Fibroblast of skin of scalp (primary cell): ENCODE measurements at places on chromosomes 5 and 9.

DNA sequence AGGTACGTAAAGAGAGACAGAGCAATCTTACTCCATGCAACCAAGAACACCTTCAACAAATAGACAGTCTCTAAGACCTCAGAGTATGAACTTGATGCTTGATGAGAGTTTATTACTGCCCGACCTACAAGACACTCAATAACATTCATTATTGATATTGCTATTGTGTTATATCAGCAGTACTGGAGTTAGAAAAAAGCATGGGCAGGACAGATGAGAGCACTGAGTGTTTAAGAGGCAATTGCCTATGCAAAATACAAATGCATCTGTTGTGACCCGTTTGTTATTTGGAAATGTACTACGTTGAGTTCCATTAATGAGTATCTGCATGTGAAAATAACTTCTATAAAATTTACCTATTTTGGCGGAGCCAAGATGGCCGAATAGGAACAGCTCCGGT, 8.1 kb upstream of the MARCOL start:
- no peak for DNase-seq

GRCh38 chr5:96094904-96095303, 133.3 kb upstream of the ELL2 start:
- DNase-seq: no peak

DNA sequence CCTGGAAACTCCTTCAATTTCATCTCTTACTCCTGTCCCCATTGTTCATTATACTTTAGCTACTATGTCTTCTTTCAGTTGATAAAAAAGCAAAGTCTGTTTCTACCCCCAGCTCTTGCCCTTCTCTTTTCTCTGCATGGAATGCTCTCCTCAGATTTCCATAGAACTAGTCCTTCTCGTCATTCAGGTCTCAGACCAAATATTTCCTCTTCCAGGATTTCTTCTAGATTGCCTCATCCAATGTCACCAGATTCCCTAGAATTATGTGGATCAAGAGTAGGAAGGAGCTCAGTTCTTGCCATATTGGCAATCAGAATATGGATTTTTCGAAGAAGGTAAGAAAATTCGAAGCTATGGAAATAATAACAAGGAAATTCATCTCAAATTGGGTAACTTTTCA, 176.1 kb downstream of the GABRG2 start:
- no peak for DNase-seq

DNA sequence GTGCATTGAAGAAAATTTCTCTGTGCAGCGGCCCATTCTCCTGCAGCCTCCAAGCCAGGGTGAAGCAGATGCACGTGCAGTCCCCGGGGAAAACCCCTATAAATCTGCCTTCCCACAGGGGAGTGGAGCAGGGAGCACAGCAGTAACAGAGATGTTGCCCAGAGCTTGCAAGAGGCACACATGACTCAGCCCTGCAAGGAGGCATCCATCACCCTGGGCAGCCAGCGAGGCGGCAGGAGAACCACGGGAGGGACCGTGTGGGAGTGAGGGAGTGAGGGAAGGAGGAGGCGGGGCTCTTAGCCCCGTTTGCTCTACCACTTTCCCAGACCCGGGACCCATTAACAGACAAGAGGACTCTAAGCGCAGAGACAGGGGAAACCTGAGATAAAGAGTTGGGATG, 96.2 kb upstream of the ARAP3 start:
- DNase-seq: peak; percentile 73

GRCh38 chr5:9421884-9422283, 124.0 kb downstream of the SEMA5A start:
- no peak for DNase-seq

DNA sequence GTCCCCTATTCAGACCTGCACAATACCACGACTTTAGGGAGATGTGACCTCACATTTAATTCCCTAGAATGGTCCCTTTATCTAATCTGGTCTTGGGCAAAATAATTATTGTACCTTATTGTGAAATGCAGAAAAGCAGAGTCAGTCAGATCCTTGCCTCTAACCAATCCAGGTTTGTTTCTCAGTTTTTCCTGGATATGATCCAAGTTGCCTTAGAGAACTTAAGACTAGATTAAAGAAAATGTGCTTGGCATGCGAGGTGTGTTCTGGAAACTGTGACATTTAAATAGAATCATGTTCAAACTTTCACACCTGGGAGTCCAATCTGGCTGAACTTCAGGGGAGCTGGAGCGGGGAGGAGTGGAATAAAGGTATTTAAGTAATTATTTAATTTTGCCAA, 696.2 kb downstream of the DNAH5 start:
- DNase-seq: no peak

DNA sequence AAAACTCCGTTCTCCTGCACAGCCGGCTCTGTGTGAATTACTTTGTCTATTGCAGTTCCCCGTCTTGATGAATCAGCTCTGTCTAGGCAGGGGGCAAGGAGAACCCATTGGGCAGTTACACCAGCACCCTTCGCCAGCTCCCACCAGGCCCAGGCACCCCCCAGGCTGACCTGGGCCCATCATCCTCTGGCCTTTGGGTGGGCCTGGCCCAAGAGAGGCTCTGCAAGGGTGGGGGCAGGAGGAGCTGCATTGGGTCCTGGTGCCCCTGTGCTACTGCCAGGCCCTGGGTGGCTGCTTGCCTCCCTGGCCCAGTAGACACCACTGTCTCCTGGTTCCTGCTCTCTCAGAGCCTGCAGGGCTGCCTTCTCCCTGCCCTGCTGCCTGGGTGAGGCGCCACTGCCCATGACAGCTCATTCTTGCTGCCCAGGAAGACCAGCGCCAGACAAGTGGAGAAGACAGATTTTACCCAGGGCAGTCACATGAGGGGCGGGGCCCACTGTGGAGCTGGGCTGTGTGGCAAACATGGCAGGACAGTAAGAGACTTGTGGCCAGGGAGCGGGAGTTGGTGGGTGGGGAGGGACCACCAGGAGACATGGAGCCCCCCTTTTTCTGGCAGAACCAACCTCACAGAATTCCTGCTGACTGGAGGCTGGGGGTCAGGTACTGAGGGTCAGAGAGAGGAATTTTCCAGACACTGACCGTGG, 67.2 kb downstream of the MRPL36 start:
- no peak for DNase-seq

- no peak for DNase-seq
These were observed 707 bp downstream of the PIP5K1B start for GRCh38 chr9:68705531-68706362.

- DNase-seq: peak; percentile 80
These were observed 3.2 kb downstream of the SNX30 start for GRCh38 chr9:112753725-112754124.

- no peak for DNase-seq
These were observed 1.1 kb upstream of the PRKAA1 start for GRCh38 chr5:40799258-40799657.

- peak; percentile 0 for DNase-seq
These were observed 1456.4 kb upstream of the ACO1 start for GRCh38 chr9:30928045-30928444.

- DNase-seq: no peak
These were observed 31.1 kb downstream of the PTPA start for GRCh38 chr9:129142138-129142935.

GRCh38 chr5:6745706-6746222, 32.5 kb downstream of the TENT4A start:
- peak; percentile 54 for DNase-seq

DNA sequence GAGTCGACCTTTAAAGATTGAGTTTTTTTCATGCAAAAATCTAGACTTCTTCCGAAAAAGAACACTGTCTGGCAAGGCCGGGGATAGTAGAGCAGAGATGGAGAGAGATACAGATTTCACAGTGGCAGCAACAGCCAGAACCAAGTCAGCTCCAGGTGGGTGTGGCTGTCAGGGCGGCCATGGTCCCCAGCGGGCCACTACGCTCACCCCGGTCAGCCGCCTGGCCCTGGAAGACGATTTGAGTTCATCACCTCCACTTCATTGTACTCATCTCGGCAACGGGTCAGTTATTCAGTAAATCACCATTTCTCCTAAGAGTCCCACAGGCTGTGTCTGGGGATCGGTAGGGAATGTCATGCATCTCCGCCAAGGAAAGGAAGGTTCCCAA, 53.0 kb downstream of the ZNF354C start:
- no peak for DNase-seq

DNA sequence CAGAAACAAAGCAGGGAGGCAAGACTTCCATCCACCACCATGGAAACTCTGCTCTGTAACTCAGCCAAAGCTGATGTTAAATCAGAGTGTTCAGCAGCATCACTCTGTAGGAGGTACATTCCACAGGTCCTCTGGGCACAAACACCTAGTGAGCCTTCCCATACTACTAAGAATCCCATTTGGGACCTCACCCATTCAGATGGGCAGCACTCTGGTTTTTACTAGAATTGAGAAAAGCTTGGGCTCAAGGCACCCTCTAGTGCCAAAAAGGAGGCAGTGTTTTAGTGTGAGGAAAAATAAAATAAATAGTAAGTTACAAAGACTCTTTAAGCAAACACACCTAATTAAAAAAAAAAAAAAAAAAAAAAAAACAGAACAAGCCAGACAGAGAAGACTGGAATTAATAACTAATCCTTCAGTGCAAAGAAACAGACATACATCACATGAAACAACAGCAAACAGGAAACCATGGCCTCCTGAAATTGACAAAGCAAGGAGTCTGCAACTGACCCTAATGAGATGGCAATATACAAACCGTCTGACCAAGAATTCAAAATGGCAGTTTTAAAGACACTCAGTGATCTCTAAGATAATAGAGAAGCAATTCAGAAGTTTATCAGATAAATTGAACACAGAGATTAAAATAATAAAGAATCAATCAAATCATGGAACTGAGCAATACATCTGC, 159.5 kb downstream of the GNA14 start:
- DNase-seq: peak; percentile 55

DNA sequence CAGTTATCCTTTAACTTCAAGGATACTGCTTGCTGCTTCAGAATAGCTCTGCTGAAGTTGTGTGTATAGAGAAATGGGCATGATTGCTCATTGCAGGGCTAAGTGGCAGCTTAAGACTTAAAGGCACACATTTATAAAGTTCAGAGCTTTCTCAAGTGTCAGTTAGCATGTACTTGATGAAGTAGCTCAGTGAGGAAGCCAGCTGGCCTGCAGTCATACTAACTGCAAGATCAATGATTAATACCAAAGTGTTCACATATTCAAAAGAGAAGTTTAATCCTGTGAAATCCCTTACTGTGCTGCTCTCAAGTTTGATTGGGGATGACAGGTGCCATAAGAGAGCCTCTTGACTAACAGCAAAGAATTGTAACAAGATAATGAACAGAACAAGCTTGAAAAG, 483.4 kb upstream of the NUDT12 start:
- DNase-seq: no peak

GRCh38 chr5:122316656-122317055, 4.6 kb downstream of the SNCAIP start:
- DNase-seq: no peak

GRCh38 chr5:129447968-129448367, 12.1 kb upstream of the ADAMTS19 start:
- no peak for DNase-seq

DNA sequence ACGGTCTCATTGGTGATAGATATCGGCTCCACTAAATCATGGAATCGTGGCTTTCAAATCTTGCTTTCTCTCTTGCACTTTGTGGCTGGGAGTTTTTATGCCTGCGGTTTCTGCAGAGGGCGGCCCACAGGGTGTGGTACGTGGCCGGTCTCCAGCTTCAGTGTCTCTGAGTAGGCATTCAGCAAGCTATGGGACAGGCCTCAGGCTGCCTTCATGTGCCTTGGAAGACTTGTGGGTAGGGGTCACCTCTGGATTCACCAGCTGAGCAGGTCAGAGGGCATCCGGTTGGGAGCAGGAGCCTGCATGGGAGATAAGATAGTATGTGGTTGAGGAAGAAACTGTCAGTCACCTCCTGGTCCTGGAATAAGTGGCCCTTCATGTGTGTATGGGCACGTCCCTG, 47.7 kb downstream of the AMBP start:
- DNase-seq: no peak

- no peak for DNase-seq
These were observed 123.1 kb downstream of the PDE8B start for GRCh38 chr5:77333451-77334123.

DNA sequence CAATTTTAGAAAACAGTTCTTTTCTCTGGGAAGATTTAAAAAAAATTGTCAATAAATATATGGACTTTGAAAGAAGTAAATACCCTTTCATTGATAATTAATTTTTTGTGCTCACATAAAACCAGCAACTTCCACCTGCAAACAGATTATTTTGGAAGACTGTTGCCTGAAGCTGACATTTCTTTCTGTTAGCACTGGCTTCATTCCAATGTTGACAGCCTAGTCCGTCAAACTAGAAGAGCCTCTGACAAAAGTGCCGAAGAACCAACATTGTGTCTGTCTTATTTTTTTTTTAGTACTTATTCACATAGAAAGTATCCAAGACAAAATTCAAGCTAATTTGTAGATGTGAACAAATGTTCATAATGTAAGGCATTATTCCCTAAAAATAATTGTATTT, 108.6 kb upstream of the TMEM161B start:
- no peak for DNase-seq

- DNase-seq: no peak
These were observed 19.0 kb downstream of the C9orf152 start for GRCh38 chr9:110188991-110189390.

GRCh38 chr5:137315534-137316345, 183.4 kb downstream of the SPOCK1 start:
- DNase-seq: no peak

GRCh38 chr9:13386935-13387733, 107.6 kb upstream of the MPDZ start:
- peak; percentile 74 for DNase-seq

- no peak for DNase-seq
These were observed 200.1 kb downstream of the MCTP1 start for GRCh38 chr5:95084757-95085156.

DNA sequence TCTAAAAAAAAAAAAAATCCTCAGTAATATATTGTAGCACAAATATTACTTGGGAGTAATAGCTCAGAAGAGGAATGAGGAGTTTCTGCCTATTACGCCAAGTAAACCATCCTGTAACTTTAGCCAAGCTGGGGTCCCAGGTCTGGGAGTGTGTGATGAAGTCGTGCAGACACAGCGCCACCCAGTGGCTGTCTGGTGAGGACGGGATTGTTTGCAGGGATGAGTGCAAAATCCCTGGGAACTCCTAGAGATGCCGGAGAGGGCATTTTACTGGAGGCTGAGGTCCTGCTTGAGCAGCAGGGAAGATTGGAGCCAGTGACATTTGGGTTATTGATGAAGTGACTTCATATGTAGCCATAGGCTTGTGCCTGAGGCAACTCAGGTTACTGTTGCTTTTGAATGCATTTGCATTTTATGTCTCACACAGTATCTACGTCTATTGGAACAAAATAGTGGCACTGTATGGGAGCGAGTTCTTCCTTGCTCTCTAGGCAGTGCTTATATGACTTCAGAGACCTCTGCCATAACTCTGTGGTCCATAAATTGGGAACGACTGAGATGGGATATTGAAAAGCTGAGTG, 72.8 kb downstream of the PSAT1 start:
- peak; percentile 73 for DNase-seq

DNA sequence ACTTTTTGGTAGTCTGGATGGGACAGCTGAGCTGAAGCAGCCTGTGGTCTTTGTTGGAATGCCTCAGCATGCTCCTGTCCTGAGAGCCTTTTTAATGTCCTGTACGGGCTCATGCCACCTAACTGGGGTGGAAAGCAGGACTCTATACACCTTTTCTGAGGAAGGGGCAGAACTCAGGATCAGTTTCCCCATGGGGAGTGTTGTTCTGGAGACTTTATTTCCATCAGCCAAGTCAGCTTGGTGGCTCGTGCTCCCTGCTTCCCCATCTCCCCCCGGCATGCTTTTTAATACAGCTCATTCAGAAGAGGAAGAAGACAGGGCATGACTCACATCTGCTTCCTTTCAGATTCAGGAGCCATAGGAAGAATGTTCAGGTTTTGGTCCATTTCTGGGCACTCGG, 5.1 kb upstream of the SEPTIN8 start:
- DNase-seq: peak; percentile 67

- DNase-seq: no peak
These were observed 196.6 kb downstream of the PAPPA start for GRCh38 chr9:116350213-116350612.
